ENCODE measurements at places on chromosomes 2 and 18.

GRCh38 chr2:152376385-152376784 is 41.4 kb downstream of the FMNL2 start:
- DNase-seq, result no peak

- no peak for DNase-seq
Measured at GRCh38 chr18:23718243-23718720, 29.0 kb downstream of the LAMA3 start.

DNA sequence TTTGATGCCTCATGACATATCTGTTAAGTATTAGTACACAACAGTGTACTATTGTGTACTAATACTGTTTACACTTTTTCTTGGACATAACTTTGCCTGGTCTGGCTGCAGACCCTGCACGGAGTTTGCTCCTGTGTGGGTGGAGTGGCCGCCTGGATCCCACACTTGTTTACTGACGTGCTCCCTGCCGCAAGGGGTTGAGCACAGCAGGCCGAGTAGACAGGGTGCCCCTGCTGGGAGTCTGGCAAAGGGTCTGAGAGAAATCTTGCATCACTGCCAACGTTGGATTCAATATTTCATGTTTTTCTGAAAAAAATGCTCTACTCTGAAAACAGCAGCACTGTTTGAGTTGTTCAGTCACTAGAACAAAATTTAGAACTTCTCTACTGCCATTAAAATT is 59.0 kb downstream of the PDK1 start:
- no peak for DNase-seq

GRCh38 chr18:26543373-26543772 is 5.0 kb downstream of the KCTD1 start:
- DNase-seq, result no peak

GRCh38 chr18:70966419-70966818 is 677.6 kb downstream of the SOCS6 start:
- DNase-seq, result no peak

DNA sequence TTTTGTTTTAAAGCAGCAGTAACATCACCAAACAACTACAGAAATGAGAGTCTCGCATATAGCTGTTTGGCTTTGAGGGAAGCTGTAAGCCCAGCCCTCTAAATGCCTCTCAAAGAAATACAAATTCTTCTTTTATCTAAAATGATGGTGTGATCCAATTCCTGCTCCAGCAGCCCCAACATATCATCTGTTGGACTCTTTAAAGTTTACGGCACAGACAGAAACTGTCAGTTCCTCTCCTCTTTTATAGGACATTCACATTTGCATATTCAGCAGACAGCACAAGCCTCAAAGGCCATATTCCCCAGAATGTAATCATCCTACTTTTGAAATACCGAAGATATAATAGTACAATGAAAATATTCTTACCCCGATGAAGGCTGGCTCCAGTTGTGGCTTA is 216.9 kb upstream of the REV1 start:
- DNase-seq, result no peak

DNA sequence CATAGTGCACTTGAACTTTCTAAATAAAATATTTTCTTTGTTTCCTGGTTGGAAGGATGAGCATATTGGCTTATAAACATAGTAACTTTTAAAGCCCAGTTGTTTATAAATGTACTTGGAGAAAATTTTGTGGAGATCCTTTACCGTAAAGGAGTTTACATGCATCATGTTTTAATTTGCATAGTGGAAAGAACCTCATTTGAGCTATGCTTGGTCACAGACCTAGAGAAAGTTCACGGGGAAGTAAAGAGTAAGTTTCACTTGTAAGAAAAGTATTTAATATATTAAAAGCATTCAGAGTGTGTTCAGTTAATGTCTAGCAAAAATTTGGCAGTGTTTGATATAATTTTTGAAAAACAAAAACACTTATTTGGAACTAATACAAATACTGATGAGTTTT is 45.3 kb downstream of the PIKFYVE start:
- DNase-seq, result no peak

DNA sequence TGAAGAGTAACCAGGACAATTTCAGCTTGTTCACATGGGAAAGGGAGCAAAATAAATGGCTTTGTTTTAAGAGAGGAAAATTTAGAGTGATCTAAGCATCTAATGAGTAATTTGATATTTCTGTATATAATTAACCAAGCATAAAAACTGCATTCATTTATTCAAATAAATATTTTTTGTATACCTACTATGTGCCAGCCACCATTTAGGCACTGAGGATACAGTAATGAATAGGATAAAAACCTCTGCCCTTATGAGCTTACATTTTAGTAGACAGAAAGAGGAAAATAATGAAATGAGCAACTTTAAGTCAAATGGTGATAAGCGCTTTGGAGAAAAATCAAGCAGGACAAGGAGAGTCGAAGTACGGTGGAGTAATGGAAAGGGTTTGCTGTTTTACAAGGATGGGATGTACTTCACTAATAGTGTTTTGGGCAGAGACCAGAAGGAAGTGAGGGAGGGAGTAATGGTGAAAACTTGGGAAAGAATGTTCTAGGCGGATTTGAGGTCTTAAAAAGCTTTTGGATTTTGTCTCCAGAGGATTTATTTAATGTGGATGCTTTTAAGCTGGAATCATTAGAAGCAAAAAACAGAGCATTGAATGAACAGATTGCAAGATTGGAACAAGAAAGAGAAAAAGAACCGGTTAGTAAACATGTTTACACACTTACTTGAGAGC is 17.4 kb downstream of the NDC80 start:
- no peak for DNase-seq

GRCh38 chr2:108323619-108324018 is 34.9 kb downstream of the SULT1C2 start:
- DNase-seq, result no peak

GRCh38 chr2:30992781-30993180 is 145.5 kb downstream of the GALNT14 start:
- DNase-seq, result no peak

- DNase-seq, result peak; percentile 7
Measured at GRCh38 chr2:104853534-104854497, at the start of gene POU3F3. Gene POU3F3, plus strand, starts transcription at chr2:104854115. Its CDS starts 1,396 bp downstream, at chr2:104855511.

GRCh38 chr2:122414902-122415301 is 659.5 kb downstream of the TSN start:
- no peak for DNase-seq

- DNase-seq, result no peak
Measured at GRCh38 chr2:145352484-145352883, 832.6 kb upstream of the ZEB2 start.

GRCh38 chr2:21358976-21359375 is 235.2 kb downstream of the TDRD15 start:
- no peak for DNase-seq

- no peak for DNase-seq
Measured at GRCh38 chr2:120451334-120451733, 105.4 kb downstream of the INHBB start.

DNA sequence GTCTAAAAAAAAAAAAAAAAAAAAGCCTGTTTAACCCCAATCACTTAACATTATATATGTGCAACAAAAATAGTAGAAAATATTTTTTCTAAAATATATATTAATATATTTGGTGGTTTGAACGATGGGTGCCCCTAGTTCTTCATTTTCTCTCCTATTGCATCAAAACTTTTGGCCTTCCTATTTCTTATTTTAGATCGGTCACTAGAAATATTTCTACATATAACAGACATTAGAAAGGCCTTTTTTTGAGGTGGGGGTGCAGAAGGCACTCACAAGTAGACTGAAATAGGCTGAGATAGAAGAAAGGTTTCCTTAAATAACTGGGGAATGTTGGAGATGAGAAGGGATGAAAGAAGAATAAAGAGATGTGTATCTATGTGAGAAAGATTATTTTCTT is 49.3 kb upstream of the AP1S3 start:
- no peak for DNase-seq

DNA sequence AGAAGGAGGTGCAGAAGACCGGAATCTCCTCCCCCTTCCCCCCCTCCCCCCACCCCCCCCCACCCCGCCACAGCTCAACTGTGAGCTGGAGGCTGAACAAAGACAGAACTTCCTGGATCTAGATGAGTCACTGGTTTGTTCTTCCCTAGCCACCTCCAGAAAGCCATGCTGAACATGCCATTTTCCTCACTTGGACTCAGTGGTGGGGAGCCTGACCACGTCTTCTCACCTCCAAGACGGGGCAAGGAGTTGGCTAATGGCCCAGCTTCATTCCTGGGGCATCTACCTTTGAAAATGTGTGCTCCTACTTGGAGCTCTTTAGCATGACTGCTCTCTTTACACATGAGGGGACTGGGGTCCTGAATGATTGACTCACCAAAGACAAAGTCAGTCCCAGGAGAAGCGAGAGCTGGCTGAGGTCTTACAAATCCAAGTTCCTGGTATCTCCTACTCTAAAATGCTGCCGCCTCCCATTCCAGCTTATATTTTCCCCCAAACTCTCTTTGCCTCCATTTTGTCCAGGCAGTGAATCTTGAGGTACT is 22.6 kb upstream of the FZD5 start:
- no peak for DNase-seq

All from stimulated activated naive CD4-positive, alpha-beta T cell (primary cell).